GM23248 (cell line): ENCODE measurements at places on chromosomes 11 and 22.

- no peak overlapping the region for H3K4me3 ChIP-seq
- H3K4me1 ChIP-seq, result no peaks in the 10 kb centered on the region
- H3K36me3 ChIP-seq, result no peaks in the 10 kb centered on the region
- peaks cover 36% of the 10 kb centered on the region for H3K27me3 ChIP-seq
These were observed 5.0 kb upstream of the PDE3B start for GRCh38 chr11:14638561-14638960.

DNA sequence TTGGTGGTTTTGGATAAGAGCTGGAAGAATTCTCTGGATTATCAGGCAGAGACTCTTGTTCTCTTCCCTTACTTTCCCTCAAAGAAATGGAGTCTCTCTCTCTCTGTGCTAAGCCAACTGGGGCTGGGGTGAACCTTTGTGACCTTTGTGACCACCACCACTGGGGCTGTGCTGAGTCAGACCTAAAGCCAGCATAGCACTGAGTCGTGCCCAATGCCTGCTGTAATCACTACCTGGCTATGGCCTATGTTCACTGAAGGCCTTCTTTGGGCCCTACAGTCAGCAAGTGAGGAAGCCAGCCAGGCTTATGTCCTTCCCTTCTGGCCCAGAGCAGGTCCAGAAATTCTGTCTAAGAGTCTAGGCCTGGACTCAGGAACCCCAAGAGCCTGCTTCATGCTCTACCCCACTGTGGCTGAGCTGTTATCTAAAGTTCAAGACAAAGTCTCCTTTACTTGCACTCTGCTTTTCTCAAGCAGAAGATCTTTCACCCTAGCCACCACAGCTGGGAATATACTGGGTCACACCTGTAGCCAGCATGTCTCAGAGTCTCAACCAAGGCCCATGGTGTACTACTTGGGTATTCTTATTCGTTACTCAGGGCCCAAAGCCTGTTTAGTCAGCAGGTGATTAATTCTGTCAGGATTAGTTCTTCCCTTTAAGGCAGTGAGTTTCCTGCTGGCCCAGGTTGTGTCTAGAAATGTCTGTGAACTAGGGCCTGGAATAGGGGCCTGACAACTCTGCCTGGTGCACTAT lies 86.0 kb downstream of the EHF start:
- H3K4me1 ChIP-seq, result no peaks in the 10 kb centered on the region
- H3K4me3 ChIP-seq, result no peak overlapping the region
- DNase-seq, result no peak
- H3K27me3 ChIP-seq, result peaks cover 13% of the 10 kb centered on the region
- H3K36me3 ChIP-seq, result no peaks in the 10 kb centered on the region

DNA sequence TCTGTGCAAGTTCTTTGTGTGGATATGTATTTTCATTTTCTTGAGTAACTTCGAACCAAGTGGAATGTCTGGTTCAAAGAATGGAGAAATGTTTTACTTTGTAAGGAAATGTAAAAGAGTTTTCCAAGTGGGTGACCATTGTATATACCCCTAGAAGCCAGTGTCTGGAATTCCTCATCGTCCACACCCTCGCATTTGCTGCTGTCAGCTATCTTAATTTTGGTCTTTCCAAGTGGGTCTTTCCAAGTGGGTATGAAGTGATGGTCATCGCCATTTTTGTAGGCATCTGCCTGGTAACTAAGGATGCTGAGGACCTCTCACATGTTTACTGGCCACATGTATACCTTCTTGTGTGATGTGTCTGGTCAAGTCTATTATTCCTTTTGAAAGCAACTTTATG lies 547.5 kb downstream of the TBC1D22A start:
- H3K4me3 ChIP-seq, result no peak overlapping the region
- no peak overlapping the region for H3K27ac ChIP-seq

GRCh38 chr22:50473855-50474671 lies 772 bp downstream of the SBF1 start:
- peak overlapping the region; percentile 74 for H3K27ac ChIP-seq
- H3K4me3 ChIP-seq, result peak overlapping the region; percentile 80
- H3K4me1 ChIP-seq, result peaks cover 27% of the 10 kb centered on the region
- DNase-seq, result peak; percentile 90
- H3K27me3 ChIP-seq, result no peaks in the 10 kb centered on the region

DNA sequence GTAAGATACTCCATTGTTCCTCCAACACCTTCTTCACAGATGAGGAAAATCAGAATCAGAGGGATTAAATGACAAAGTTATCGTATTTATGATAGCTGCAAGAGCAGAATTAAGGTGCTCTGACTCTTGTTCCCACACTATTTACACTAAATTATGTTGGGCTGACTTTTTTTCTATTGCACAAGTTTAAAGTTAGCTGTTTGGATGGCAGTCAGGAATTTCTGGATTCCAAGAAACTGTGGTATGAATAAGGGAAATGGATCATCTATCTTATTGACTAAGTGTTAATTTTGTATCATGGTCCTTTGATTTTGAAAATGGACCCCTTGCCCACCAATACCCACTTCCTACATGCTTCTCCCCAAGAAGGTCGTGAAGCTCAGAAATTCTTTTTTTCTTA lies 19.9 kb upstream of the APOA1 start:
- H3K4me3 ChIP-seq, result no peak overlapping the region
- no peaks in the 10 kb centered on the region; the same call in 1 of the 2 replicates for H3K36me3 ChIP-seq
- peaks cover 54% of the 10 kb centered on the region for H3K4me1 ChIP-seq
- peak overlapping the region; percentile 5 for H3K27ac ChIP-seq
- H3K27me3 ChIP-seq, result no peaks in the 10 kb centered on the region

DNA sequence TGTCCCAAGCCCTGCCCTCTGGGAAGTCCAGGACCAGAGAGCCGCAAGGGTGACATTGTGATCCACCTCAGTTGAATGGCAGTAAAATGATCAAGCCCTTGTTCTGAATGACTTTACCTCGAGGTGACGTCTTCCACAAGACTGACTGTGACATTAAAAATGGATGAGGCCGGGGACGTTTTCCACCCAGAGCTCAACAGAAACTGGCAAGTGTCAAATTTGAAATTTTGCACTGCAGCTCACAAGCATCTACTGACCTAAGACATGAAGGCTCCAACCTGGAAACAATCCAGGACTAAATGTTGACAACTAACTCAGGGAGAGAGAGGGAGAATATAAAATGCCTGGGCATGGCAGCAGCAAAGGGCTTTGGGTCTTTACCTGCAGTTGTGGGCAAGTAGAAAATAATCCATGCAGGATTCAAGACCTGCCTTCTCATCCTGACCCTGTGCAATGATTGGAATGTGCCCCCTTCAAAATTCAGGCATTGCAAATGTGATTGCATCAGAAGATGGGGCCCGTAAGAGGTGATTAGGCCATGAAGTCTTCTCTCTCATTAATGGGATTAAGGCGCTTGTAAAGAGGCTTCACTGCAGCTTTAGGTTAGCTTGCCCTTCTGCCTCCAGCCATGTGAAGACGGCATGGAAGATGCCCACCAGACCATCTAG lies 33.6 kb upstream of the CLMP start:
- no peak overlapping the region for H3K4me3 ChIP-seq
- H3K36me3 ChIP-seq, result no peaks in the 10 kb centered on the region
- no peak overlapping the region for H3K27ac ChIP-seq

DNA sequence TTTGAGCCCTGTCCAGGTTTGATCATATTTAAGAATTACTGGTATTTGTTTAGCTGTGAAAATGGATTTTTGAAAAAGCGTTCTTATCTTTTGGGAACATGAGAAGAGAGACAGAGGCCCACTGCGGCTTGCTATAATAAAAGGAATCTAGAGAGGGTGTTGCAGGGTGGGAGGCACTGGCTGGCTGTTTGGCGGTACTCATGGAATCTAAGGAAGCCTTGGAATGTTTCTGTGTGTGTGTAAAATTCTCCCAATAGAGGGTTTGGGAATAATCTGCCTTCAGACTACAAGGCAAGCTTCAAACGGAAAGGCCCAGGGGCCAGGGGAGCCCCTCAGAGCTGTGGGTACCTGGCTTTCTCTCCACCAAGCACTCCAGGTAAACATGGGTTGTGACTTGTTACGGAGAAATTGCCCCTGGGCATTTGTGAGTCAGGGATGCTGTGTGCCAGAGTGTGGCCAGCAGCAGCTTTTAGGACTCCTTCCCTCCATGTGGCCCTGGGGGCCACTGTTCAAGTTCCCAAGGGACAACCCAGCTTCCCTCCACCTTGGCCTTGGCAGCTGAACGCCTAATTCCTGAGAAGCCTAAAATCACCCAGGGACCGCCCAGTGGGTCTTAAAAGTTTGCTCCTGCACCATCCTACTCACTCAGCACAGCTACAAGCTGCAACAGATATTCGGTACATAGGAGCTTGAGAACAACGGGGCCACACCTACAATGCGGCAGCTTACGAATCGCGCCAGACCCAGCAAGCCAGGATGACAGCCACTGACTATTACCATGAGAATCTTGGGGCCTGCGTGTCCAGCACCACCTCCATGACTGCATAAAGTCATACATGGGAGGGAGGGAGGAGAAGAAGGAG lies 14.1 kb upstream of the SYT8 start:
- H3K4me3 ChIP-seq, result no peak overlapping the region
- peaks cover 9% of the 10 kb centered on the region for H3K4me1 ChIP-seq
- H3K36me3 ChIP-seq, result no peaks in the 10 kb centered on the region
- H3K27ac ChIP-seq, result no peak overlapping the region
- DNase-seq, result peak; percentile 27

DNA sequence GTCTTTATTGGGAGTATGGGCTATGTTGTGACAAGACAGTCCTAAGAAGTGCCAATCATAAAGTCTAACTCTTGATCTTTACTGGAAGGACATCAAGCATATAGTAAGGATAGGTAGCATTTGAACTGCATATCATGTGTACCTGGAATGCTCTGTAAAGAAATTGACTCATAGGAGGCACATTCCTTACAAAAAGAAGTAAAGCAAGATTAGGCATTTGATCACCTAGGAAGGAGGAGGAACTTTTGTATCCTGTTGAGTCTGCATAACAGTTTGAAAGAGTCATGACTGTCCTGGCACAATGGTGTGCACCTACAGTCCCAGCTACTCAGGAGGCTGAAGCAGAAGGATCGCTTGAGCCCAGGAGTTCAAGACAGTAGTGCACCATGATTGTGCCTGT lies 42.2 kb upstream of the DNAJB7 start:
- peaks cover 12% of the 10 kb centered on the region; the same call in 1 of the 2 replicates for H3K36me3 ChIP-seq
- no peaks in the 10 kb centered on the region for H3K4me1 ChIP-seq
- H3K27me3 ChIP-seq, result no peaks in the 10 kb centered on the region
- H3K4me3 ChIP-seq, result no peak overlapping the region
- no peak for DNase-seq
- no peak overlapping the region for H3K27ac ChIP-seq

DNA sequence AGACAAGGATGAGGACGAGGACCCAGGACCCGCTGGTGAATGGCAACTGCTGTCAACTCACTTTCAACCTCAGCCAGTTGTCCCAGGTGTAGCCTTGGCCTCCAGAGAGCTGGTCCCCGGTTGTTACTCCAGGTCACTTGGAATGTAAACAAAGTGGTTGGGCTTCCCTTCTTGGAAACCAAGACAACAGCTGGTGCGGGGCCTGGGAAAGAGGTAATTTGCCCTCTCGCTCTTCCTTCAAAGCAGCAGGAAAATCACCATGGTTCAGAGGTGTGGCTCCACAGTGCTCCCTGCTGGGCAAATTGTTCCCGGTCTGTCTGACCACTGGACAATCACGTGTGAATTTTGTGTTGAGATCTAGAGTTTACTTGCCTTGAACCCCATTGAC lies 15.0 kb downstream of the SLC1A2 start:
- H3K4me1 ChIP-seq, result no peaks in the 10 kb centered on the region
- peak; percentile 68 for DNase-seq
- no peak overlapping the region for H3K27ac ChIP-seq
- no peaks in the 10 kb centered on the region for H3K27me3 ChIP-seq
- H3K4me3 ChIP-seq, result no peak overlapping the region
- no peaks in the 10 kb centered on the region for H3K36me3 ChIP-seq

DNA sequence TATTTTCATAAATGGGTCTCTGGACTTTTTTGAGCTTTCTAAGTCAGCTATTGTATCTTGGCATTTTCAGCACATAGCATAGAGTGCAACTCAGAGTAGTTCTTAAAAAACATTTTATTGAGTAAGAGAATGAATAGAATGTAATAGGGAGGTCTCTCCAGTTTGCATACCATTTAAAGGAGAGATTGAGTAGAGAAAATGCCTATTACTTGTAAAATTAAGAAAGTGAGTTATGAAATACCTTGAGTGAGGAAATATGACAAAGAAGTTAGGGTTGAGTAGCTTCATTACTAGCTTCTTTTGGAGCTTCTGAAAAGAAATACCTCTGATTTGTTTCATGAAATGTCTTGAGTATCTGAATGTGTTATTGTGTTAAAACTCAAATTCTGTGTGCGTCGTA lies 140.0 kb downstream of the AASDHPPT start:
- DNase-seq, result peak; percentile 18
- no peaks in the 10 kb centered on the region for H3K36me3 ChIP-seq
- no peak overlapping the region for H3K4me3 ChIP-seq
- H3K4me1 ChIP-seq, result no peaks in the 10 kb centered on the region
- H3K27me3 ChIP-seq, result peaks cover 3% of the 10 kb centered on the region; the same call in 1 of the 2 replicates

DNA sequence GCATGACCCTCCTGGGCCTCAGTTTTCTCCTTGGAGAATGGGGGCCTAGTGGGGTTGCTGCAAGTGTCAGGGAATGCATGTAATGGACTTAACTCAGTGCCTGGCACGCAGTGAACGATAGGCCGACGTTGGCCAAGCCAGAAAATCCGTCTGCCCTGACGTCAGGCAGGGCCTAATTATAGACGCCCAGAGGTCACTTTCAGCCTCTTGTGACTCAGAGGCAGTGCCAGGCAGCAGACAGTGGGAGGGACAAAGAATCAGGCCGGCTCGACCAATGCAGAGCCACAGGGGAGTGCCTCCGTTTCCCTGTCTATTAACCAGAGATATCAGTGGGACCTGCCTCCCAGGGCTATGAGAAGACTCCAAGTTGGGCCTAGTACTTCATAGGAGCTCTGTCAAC lies 115.0 kb downstream of the MN1 start:
- H3K27ac ChIP-seq, result peak overlapping the region; percentile 22; the same call in 1 of the 2 replicates
- peak; percentile 92 for DNase-seq
- no peaks in the 10 kb centered on the region for H3K36me3 ChIP-seq
- H3K4me1 ChIP-seq, result peaks cover 10% of the 10 kb centered on the region

DNA sequence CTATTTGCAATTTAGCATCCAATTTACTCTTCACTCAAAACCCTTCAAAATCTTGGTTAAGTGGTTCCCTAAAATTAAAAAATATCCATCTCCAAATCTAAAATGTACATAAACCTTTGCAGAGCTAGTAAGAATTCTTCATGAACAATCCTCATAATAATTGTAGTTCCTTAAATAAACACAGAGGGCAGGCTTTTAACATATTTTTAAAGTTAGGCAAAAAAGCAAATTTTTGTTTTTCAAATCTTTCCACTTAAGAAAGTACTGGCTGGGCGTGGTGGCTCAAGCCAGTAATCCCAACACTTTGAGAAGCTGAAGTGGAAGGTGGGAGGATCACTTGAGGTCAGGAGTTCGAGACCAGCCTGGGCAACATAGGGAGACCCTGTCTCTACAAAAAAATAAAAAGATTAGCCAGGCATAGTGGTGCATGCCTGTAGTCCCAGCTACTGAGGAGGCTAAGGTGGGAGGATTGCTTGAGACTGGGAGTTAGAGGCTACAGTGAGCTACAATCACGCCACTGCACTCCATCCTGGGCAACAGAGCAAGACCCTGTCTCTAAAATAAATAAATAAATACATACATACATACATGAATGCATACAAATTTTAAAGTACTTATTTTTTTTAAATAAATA lies 25.1 kb upstream of the PLAAT3 start:
- peak overlapping the region; percentile 25; the same call in 1 of the 2 replicates for H3K27ac ChIP-seq
- peaks cover 66% of the 10 kb centered on the region for H3K36me3 ChIP-seq
- DNase-seq, result peak; percentile 74
- no peak overlapping the region for H3K4me3 ChIP-seq
- H3K27me3 ChIP-seq, result no peaks in the 10 kb centered on the region
